ENCODE measurements at places on chromosomes 16 and 17.

DNA sequence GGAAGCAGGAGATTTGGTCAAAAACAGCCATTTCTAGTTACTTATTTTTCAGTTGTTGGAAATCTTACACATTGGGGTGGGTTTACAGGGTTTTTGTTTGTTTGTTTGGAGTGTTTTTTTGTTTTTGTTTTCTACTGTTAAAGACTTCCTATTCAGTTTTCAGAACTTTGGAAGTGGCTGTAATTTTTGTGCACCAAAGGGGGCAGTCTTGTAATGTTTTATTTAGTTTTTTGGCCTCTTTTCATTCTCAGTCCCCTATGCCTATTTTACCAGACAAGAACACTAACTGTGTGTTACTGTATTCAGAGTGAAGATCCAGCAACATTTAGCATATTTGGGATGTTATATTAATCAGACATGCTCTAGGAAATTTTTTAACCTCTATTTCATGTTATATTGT lies 20.6 kb downstream of the TPPP3 start:
- DNase-seq, result no peak

DNA sequence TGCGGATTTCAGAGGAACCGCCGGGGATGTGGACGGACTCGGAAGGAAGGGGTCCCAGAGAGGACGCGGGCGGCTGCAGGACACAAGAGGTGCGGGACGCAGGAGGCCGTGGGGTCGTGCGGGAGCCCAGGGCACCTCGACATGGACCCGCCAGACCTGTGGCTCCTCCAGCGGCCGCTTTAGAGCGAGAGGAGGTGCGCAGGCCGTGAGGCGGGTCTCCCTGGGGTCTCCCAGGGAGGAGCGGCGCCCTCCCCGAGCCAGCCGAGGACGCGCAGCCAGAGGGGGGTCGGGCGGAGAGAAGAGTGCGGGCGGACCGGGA lies 6.8 kb upstream of the FLYWCH1 start:
- DNase-seq, result no peak

- no peak for DNase-seq
These were observed 239.0 kb downstream of the PMP22 start for GRCh38 chr17:15026088-15026487.

DNA sequence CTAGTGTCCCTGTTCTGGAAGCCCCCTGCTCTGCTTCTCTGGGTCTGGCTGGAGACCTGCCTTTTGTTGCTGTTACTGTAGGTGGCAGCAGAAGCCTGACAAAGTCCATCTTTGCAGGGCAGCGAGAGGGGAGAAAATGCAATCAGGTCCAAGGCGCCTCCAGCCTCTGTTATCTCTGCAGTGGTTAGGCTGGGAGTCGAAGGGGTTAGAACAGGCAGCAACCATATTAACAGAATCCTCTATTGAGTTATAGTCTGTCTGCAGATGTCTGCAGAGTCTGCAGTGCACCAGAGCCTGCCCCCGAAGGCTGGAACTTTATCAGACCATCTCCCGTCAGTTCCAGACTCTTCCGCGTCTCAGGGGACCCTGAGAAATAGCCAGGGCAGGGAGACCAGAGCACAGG lies 404.9 kb upstream of the EEF2KMT start:
- DNase-seq, result no peak

DNA sequence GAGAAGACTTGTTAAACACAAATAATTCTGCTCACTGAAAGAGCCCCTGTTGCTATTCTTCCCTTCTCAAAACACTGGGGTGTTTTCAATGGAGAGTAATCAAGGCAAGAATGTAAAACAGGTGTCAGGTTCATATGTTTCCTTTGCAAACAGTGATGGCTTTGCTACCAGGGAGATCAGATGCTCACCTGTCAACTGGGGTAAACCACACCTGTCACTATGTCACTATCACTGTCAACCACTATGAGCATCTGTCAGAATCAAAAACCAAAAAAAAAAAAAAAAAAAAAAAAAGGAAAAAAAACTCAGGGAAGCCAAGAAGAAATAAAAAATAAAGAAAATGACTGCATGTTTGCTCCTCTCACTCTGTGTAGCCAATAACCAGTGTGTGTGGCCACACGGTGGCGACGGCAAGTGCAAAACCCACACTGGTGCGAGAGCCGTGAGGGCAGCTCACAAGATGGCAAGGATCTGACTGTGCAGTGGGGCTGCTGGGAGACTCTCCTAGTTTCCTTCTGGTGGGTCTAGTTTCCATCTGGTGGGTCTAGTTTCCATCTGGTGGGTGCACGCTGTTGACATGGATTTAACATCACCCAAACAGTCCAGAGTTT lies 22.7 kb downstream of the USP22 start:
- no peak for DNase-seq

GRCh38 chr16:61569028-61569427 lies 467.2 kb downstream of the CDH8 start:
- DNase-seq, result no peak

GRCh38 chr17:5821803-5822202 lies 237.5 kb upstream of the NLRP1 start:
- no peak for DNase-seq

DNA sequence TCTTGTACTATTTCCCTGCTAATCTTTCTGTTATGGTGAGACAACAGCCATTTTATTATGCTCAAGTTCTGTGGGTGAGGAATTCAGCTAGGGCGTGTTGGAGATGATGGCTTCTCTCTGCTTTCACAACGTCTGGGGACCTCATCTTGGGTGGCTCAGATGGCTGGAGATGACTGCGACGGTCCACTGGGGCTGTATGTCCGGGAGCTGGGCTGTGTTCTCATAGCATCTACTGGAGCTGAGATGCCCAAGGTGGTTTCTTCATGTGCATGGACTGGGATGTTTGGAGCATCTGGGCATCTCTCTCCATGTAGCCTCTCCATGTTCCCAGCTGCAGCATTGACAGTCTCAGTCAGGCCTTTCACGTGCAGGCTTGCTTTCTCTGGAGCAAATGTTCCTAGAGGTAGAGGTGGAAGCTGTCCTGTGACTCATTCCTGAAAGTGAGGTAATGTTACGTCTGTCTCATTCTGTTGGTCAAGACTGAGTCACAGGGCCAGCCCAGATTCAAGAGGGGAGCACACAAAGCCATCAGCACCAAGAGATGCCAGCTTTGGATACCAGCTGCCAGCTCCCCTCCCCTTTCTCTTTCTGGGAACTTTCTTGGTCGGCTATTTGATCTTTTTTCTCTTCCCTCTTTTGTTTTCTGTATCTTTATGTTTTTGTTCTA lies 96.2 kb downstream of the RAP1GAP2 start:
- DNase-seq, result peak; percentile 72

GRCh38 chr16:71315269-71315668 lies 26.1 kb upstream of the CMTR2 start:
- no peak for DNase-seq

GRCh38 chr17:81259058-81259605 lies 20.0 kb downstream of the NDUFAF8 start:
- DNase-seq, result no peak

Data from pancreas (tissue), 10 donors.